MCF 10A (cell line): ENCODE measurements at places on chromosomes 3 and 15.
A peak's percentile ranks its signal among the peaks of the same experiment; 100 is the strongest.

DNA sequence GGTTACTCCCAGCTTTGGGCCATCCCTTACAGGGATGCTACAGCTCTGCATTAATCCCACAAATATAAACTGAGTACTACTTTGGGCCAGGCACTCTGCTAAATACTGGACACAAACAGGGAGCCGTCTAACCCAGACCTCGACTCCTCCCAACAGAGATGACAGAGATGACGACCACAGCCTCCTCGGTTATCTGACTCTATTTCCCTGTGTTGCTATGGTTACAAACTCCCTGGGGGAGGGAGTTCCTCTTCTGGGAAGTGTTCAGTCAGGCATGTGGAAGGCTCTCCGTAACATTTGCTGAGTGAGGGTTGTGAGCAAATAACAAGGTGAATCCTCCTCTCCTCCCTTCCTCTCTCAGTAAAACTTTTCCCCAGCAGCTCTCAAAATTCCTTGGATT, 6.7 kb upstream of the CMTM7 start:
- DNase-seq: no peak

GRCh38 chr15:47929138-47929803, 191.5 kb upstream of the SLC24A5 start:
- DNase-seq: no peak

DNA sequence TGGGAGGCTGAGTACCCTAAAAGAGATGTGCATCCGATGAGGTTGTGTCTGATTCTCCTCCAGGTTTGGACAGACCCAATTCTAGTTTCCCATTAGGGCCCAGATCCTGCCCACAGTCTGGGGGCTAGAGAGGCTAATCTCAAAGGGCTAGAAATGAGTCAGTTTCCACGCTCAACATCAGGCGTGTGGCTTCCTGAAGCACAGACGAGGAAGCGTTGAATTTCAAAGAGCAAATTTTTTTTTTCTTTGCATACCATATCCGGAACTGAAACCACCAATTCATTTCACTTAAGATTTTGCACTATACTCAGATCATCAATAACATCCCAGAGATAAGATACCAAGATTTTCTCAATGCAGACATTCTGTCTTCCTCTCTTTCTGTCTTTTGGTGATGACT, 173.8 kb upstream of the BCL6 start:
- DNase-seq: no peak

GRCh38 chr15:96273317-96274086, 57.0 kb upstream of the NR2F2 start:
- peak; percentile 91 for DNase-seq

GRCh38 chr3:94076055-94076454, 13.2 kb downstream of the NSUN3 start:
- peak; percentile 2 for DNase-seq

- no peak for DNase-seq
Measured at GRCh38 chr15:74791667-74792066, 9.8 kb downstream of the CSK start.

DNA sequence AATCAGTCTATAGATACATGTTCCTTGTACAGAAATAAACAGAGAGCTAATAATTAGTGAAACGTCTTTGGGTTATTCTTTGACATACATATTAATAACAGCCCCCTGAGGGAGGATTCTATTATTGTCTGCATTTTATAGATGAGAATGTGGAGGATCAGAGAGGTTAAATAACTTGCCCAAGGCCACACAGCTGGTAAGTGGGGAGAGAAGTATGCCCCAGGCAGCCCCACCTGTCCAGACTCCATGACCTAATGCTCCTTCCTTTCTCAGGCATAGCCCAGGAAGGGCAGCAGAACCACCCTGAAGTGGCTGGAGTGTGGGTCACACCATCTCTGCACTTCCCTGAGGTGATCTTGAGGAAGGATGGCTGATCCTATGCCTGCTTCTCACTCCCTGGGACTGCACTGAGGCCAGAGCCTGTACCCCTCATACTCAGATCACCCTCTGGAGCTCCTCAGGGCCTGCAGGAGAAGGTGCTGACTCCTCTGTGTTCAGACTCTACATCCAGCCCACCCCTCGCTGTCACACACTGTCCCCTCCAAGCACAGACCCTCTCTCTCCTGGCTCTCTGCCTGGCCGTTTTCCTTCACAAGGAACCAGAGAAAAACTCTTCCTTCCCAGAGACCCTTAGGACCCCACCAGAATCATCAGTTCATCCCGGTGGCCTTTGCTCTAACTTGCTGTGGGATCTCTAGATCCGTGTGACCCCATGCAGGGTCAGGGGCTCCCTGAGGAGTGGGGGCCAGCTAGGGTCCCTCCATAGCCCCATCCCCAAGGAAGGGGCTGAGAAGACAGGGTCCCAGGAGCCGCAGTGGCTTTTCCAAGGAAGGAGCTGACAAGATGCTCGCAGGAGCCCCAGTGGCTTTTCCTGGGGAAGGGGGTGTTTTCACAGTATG, 4.4 kb upstream of the HHATL start:
- DNase-seq: no peak

GRCh38 chr15:90221246-90221900, 12.4 kb downstream of the CIB1 start:
- peak; percentile 75 for DNase-seq

- no peak for DNase-seq
Measured at GRCh38 chr3:144275005-144275404, 303.4 kb downstream of the DIPK2A start.

- peak; percentile 11 for DNase-seq
Measured at GRCh38 chr3:143203848-143204247, 84.3 kb downstream of the CHST2 start.

- no peak for DNase-seq
Measured at GRCh38 chr3:190139365-190139764, 18.7 kb upstream of the P3H2 start.

- DNase-seq: peak; percentile 89
Measured at GRCh38 chr3:45972534-45973402, 22.9 kb downstream of the FYCO1 start.

DNA sequence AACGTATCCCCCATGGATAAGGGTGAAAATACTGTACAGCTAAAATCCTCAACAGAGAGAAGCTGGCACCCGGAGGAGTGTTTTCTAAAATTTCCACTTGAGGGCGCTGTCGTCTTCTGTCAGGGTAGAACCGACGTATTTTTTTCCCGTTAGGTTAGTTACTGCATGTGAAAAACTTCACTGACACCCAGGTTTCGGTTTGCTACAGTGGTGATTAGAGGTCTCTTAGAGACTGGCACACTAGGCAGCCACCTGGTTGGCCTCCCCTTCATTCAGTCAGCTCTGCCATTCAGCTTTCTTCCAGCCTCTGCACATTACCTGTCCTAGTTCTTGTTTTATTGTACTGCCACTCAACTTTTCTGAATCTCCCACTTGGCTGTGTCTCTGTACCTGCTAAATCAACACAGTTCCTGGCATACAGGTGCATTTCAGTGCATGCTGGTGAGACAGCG, 18.4 kb downstream of the CCK start:
- peak; percentile 74 for DNase-seq

DNA sequence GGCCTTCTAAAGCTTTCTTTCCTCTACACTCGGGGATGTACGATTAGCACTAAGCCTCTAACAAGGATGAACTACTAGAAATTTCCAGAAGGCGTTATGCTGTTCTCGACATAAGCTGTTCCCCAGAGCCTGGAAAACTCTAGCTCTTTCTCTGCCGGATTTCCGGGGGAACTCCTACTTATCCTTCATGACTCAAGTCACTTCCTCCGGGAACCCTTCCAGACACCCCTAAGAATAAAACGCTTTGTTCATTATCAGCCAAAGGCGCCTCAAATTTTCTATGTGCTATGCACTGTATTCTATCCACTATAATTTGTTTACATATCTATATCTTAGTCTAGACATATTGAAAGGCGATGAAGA, 455 bp upstream of the SNAP23 start:
- DNase-seq: peak; percentile 62

DNA sequence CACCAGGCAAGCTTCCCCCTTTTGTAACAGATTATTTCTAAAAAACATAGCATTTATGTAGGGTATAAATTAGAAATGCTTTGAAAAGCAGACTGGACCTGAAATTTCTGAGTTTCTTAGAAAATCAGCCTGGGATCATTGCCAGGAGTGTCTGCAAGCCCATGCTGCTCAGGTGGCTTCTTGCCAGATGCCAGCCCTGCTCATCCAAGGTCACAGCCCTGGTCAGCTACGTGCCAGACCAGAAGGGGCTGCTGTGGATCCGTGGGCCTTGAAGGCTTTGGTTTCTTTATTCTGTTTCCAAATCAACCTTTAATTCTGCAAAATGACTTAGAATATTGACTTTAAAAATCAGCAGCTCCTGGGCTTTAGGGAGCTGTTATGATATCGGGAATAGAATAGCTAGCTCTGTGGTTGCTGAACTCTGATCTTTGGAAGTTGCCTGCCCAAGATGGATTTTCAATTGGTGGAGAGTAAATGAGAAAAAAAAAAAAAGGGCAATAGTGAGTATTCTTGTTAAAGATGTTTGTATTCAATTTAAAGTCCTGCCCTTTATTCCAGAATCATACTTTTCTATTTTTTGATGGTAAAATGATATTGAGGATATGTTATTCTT, 370.1 kb upstream of the ONECUT1 start:
- no peak for DNase-seq

DNA sequence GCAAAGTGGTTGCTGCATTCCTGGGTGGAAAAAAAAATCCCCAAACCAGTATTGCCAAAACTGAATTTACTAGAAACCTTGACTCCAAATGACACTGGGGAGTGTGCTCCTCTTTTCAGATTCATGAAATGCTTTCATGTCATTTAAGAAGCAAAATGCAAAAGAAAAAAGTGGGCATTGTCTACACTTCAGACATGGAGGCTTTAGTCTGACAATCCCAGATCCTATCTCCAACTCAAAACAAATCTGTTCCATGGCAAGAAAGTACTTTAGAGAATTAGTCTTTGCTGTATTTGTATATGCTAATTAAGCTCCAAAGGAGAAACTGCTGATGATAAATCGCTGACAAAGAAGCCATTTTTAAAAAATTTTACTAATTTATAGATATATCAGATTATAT, 366.7 kb downstream of the MAGI1 start:
- DNase-seq: no peak

DNA sequence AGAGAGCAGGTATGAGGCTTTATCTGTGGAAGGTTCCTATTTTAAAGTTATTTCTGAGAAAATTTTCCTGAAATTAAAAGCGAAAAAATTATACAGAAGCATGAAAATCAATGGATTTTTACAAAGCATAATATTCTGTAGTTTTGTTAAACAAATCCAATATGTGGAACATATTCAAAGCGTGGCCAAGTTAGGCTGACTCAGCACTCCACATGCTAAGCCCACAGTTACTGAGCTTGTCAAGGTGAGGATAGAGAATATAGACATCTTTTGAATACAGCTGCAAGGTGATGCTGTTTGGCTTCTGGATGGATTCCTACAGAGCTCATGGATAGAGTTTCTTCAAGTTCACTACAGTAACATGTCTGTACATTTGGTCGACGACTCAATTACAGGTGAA, 302.5 kb downstream of the C3orf38 start:
- no peak for DNase-seq

DNA sequence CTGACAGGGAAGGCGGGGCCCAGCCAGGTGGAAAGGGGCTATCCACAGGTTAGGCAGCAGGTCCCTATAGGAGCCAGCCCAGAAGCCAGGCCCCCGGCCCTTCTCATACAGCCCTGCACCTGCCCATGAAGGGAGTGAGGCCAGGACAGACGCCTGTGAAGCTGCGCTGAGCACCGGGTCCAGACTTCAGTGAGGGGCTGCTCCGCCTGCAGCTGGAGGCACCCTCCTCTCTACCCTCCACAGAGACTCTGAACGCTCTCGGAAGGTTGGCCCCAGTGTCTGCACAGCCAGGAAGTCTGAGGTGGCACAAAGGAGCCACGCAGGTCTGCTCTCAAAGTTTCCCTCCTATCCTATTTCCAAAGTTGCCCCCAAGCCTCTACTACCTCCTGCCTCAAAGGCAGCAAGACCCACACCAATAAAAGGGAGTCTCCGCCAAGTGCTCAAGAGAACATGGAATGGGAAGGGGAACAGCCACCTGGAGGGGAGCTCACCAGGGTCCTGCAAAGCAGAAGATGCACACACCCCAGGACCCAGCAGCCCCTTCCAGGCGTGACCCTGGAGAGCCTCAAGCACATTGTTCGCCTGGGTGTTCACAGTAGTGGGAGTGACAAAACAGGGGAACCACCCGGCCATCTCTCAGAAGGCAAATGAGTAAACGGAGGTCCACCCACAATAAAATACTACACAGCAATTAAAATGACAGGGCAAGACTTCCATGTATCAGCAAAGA, 19.5 kb downstream of the XXYLT1 start:
- DNase-seq: no peak

DNA sequence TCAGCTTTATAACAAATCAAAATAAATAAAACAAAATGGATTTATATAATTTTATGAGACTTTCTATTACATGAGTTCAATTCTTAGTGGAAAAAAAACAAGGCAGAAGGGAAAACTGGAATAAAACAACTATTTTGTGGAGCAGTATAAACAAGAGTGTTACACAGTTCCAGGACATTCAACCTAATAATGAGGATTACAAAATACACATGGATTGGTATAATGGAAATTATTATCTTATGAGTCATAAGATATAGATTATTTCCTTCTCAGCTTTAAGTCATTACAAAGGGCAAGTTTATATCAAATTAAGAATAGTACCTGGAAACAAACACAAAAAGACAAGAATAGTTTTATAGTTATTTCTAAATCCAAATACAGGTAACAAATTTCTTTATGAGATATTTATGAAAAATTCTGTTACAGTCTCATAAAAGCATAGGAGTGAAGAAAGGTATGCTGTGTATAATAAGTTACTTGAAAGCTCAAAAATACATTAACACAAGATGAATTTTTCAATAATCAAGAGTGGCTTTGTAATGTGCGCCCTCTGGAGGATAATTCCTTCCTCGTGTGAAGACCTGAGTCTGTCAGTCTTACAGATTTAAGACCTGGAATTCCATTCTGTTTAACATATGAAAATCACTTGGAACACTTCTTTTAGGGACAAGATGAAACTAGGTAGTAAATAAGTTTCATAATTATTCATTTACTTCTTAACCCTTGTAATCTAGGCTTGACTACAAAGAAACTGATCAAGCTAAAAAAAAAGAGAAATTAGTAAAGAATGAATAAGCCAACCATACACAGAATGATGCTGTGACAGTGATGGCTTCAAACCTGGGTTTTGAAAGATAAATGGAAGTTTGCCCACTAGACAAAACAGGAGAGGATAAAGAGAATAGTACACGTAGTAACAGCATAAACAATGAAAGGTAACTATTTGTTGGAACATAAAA, 9.5 kb downstream of the COPS2 start:
- DNase-seq: peak; percentile 58

- no peak for DNase-seq
Measured at GRCh38 chr3:68004091-68004490, 349.7 kb upstream of the SUCLG2 start.
